ENCODE measurements at places on chromosomes 3 and 15. TPM values are rescaled to one million over a fixed set of nuclear protein-coding genes. Genes with fewer than 3 reads are reported as not detected.

DNA sequence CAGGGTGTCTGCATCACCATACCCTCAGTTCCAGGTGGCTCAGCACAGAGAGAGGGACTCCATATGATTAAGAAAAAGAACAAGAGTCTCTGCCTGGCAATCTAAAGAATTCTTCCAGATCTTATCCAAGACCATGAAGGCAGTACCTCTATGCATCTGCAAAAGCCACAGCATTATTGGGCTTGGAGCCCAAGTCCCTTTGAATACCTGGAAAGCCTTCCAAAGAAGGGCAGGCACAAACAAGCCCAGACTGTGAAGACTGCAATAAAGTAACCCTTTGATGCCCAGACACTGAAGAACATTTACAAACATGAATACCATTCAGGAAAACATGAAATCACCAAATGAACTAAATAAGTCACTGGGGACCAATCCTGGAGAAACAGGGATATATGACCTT lies 60.9 kb upstream of the DIPK2A start:
- DNase-seq: no peak

The CHRFAM7A gene
- polyA plus RNA-seq: 2.3 TPM

GRCh38 chr3:113167825-113168801 lies 43.2 kb upstream of the BOC start:
- DNase-seq: no peak

- DNase-seq: no peak
Observed at GRCh38 chr3:47978386-47978785, 37.8 kb downstream of the MAP4 start.

The GRM7 gene
- not detected for polyA plus RNA-seq

DNA sequence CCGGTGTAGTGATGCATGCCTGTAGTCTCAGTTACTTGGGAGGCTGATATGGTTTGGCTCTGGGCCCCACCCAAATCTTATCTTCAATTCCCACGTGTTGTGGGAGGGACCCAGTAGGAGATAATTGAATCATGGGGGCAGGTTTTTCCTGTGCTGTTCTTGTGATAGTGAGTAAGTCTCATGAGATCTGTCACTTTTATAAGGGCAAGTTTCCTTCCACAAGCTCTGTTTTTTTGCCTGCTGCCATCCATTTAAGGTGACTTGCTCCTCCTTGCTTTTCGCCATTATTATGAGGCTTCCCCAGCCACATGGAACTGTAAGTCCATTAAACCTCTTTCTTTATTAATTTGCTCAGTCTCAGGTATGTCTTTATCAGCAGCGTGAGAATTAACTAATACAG lies 566.7 kb upstream of the NECTIN3 start:
- DNase-seq: no peak

The C3orf85 gene
- polyA plus RNA-seq: not detected

The TGM4 gene
- not detected for polyA plus RNA-seq

The CFAP100 gene
- polyA plus RNA-seq: 0.94 TPM

The LRRIQ4 gene
- 0.13 TPM for polyA plus RNA-seq

- DNase-seq: no peak
Observed at GRCh38 chr3:172676196-172676922, 34.5 kb downstream of the NCEH1 start.

The CHRNA7 gene
- polyA plus RNA-seq: 2.5 TPM

- DNase-seq: no peak
Observed at GRCh38 chr15:74958320-74958907, 1.8 kb upstream of the RPP25 start.

- DNase-seq: no peak
Observed at GRCh38 chr3:159238646-159239045, 436.8 kb downstream of the MFSD1 start.

DNA sequence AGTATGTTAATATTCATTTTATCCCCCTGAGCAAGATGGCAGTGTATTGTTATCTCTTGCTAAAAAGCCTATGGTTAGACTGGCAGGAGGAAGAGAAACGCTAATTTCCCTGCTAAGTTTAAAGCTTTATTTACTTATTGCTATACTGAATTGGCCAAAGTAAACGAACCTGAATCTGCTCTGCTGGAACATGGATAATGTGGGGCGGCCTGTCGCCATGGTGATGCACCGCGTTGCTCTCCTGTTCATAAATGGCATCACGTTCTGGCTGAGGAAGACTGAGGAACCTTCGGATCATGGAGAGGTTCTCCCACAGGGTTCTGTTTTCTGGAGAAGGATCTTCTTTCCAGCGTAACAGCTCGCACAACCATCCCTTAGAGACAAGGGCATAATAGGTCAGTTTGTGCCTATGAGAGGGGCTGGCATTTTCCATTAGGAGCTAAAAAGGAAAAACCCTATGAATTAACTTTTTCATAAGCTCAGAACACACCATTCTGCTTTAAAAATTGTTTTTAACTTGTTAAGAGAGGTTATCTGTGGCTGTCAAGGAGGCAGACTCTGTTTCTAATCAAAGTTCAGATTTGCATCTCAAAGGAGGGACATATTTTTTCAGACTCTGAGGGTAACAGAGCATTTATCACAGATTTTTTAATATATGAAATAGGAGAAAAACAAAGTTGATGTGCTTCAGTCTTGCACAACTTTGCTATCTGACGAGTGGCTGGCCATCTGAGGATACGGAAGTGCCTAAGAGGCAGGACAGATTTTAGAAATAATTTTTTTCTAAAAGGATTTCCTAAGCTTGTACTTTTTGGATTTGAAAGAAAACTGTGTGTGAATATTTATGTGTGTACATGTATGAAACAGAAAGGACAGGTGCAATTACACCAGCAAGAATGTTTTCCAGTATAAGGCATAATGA lies 73.1 kb downstream of the SATB1 start:
- no peak for DNase-seq

GRCh38 chr3:121152573-121152972 lies 244.6 kb downstream of the STXBP5L start:
- no peak for DNase-seq

GRCh38 chr3:185986198-185986777 lies 48.5 kb upstream of the TRA2B start:
- no peak for DNase-seq

DNA sequence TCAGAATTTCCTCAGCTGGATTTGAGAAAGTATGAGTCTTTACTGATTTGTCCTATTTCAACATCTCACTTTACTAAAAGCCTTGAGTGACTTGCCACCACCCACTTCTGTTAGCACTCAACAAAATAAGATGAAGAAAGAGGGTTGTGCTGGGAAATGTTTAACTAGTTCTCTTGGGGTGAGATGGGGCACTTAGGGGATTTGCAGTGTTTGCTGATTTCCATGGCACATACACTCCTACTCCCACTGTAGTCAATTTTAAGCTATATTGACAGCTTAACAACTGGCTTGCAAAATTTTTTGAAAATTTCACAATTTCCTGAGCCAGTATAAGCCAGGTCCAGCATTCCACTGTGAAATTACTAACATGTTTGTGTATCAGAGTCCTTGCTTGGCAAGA lies 463.1 kb upstream of the ARHGEF26 start:
- no peak for DNase-seq

DNA sequence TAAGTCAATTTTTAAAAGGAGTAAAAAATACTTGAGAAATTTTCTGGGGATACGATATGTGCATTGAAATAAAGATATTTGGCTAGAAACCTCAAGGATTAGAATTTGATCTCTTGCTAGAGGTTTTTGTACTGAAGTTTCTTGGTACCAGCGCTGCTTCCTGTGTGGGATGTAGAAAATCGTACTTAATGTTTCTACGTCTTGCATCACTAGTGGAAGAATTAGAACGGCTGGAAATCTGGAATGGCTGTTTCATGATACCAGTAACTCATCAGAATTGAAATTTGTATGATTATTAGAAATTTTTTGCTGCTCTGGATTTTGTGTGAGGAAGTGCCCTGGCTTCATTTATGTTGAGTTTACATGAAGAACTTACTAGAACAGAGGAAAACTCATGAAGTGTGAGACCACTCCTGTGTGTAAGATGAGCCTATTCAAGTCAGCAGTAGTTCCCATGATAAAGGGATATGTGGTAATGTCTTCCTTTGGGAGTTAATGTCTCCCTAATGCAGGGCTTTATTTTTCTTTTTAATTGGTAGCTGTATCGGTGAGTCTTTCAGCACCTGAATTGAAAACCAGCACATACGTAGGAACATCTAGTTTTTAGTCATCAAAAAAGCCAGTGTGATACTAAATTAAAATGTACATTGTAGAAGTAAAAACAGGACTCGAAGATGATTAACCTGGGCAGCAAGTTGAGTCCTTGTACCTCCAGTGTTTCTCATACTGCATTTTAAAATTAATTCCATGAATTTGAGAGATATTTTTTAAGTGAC lies 3.2 kb downstream of the KBTBD8 start:
- DNase-seq: no peak

DNA sequence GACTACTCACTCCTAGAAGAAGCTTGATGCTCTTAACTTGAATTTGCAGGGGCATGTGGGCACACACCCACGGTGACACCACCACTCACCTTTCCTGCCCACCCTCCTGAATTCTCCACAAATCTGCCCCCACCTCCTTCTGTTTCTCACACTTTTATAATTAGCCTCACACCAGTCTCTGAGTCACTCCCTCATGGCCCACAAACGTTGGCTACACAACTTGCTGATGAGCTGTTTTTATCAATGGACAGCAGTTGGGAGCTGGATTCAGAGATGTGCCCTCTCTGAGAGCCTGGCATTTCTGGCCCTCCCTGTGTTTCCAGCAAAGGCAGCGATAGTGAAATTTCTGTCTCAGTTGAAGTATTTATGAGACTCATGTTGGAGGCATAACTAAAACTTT lies 1.3 kb downstream of the COLQ start:
- no peak for DNase-seq

The HIGD2B gene
- polyA plus RNA-seq: not detected

GRCh38 chr3:174959556-174960065 lies 100.5 kb downstream of the NAALADL2 start:
- no peak for DNase-seq

GRCh38 chr3:129840707-129841360 lies 52.7 kb downstream of the TMCC1 start:
- no peak for DNase-seq

The CLDN18 gene
- polyA plus RNA-seq: 0.39 TPM

GRCh38 chr3:47664519-47664918 lies 85.9 kb upstream of the CSPG5 start:
- DNase-seq: no peak

The MAPKBP1 gene
- 11.1 TPM for polyA plus RNA-seq

DNA sequence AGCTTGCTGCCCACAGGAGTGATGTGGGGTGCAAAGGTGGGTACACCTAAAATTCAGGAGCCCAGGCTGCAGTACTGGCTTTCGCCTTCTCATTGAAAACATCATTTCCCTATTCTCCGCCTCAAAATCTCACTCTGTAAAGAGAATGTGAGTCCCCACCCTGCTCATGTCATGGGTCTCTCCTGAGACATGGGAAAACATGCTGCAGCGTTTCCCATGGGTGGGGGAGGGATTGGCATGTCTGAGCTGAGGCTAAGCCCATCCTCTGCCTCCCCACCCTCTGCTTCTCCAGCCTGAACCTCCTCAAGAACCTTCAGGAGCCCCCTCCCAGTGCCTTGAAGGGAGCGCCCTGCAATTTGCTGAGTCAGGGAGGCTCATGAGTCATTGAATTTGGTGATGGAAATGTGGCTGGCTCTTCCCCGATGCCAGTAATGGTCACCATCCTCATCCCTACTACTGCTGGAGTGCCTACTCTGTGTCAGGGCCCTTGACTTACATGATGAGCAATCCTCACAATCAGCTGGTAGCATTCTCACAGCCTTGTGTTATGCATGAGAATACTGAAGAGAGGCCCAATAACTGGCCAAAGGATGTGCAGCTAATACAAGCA lies 28.8 kb downstream of the WNT5A start:
- DNase-seq: no peak

DNA sequence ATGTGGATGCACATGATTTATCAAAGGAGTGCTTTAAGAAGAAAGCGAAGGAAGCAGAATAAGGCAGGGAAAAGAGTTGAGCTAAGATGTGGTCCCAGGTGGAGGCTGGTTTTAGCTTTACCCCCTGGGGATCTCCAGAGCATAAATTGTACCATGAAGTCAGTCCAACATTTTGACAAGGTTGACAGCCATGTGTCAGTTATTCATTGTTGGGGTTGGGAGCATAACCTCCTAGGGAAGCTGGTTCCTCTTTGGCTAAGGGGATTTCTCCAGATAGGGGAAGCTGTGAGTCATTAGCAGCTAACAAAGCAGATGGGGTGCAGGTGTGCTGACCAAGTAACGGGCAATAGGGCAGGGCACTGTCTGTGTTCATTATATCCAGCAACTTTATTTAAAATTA lies 123.7 kb upstream of the IGSF10 start:
- DNase-seq: no peak

The B3GALNT1 gene
- polyA plus RNA-seq: 16.9 TPM

The TEX9 gene
- 2.9 TPM for polyA plus RNA-seq

The PYDC2 gene
- polyA plus RNA-seq: not detected

GRCh38 chr3:53691349-53691748 lies 154.9 kb downstream of the CHDH start:
- DNase-seq: no peak

DNA sequence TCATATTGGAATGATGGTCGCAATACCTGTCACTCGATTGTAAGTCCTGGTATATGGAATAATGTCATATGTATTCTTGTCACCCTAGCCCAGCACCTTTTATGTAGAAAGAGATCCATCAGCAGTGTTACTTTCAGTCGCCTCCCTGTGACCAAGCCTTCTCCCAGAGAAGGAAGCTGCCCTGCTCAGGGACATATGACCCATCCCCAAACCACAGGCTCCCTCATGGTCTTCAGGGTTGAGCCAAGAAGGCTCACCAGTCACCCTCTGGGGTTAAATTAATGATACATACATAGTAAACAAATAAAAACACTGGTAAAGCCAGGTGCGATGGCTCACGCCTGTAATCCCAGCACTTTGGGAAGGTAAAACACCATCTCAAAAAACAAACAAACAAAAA lies 4.6 kb upstream of the MFGE8 start:
- DNase-seq: no peak

The SHISA5 gene
- 58.4 TPM for polyA plus RNA-seq

DNA sequence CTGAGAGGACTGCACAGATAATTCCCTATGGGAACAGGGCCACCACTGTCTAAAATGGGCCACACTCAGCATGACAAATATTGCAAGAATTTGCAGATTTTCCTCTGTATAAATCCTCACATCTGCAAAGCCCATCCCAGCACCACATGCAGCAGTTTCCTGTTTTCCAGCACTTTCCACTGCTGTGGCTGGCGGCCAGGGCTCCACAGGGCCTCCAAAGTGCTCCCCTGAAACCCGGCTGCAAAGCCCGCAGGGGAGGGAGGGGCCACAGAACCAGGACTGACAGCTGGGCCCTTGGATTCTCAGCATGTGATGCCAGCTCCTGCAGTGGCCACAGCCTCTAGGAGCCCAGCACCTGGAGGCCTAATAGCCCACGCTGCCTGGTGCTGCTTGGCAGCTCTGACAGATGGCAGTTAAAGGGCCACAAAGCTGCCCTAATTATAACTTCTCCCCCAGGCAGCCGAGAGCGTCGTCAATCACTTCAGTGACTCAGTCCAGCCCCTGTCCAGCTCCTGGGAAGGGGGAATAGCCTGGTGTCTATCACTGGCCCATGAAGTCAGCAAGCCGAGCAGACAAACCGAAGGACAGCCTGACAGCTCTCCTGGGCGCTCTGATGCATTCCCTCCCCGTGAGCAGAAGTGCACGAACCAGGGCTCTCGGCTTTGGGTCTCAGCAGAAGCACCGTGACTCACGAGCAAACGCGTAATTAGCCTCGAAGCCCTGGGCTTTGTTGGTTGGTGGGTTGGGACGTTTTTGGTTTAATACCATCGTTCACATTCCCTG lies 4.7 kb downstream of the LRRC15 start:
- peak; percentile 9 for DNase-seq
